ENCODE measurements at places on chromosomes 13 and 19.

DNA sequence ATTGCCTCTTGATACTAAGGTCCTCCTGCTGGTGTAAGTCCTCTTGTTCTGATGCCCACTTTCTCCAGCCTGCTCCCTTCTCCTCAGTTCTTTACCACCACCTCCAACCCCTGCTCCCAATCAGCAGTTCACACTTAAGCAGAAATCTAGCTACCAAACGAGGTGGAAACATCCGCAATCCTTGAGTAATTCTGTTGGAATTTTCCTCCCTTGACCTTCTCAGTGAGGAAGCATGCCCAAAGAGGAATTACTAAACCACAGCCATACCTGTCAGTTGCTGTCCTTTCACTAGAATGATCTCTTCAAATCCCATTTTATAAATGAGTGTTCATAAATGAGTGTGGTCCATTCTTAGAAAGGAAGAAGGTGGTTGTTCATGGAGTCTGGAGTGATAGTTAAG, 289.9 kb downstream of the DACH1 start:
- no peak for DNase-seq

DNA sequence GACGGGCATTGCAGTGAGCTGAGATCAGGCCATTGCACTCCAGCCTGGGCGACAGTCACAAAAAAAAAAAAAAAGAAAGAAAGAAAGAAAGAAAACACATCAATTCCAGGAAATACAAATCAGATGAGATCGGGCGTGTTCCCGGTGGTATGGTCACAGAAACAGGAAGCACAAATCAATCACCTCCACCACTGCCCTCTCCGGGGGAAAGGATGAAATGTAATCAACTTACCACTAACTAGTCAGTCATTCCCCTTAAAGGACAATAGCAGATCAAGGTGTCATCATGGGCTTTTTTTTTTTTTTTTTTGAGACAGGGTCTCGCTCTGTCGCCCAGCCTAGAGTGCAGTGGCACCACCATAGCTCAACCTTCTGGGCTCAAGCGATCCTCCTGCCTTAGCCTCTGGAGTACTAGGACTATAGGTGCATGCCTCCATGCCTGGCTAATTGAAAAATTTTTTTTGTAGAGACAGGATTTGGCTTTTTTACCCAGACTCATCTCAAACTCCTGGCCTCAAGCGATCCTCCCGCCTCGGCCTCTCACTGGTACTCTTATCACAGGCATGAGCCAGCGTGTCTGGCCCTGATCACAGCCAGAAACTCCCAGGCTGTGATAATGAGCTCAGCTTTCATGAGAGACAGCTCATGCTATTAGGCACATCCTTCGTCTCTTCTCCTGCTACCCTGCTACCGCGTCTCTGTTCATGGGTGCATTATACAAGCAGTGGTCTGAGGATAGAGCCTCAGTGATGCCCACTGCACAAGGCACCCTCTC, 6.8 kb upstream of the DPRX start:
- no peak for DNase-seq

DNA sequence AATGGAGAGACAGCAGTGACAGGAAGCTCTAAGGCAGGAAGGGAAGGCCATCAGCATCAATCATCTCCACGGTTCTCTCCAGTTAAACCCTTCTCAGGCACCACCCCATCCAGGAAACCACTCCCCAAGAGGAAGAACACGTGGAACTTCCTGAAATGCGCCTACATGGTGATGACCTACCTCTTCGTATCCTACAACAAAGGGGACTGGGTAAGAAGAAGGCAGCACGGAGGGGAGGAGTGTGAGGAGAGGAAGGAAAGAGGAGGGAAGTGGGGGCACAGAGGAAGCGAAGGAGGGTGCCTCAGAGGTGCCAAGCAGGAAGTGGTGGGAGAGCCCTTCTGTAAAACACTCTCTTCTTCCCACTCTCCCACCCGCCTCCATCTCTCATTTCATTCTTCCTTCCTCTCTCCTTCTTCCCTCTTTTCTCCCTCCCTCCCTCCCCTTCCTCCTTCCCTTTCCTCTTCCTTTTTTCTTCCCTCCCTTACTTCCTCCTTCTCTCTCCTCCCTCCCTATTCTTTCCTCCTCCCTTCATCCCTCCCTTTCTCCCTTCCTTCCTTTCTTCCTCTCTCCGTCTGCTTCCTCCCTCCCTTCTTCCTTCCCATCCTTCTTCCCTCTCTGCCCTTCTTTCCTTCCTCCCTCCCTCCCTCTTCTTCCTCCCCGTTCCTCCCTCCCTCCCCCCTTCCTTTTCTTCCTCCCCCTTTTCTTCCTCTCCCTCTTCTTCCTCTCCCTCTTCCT, 12.6 kb downstream of the ZSCAN5A start:
- DNase-seq, result no peak

DNA sequence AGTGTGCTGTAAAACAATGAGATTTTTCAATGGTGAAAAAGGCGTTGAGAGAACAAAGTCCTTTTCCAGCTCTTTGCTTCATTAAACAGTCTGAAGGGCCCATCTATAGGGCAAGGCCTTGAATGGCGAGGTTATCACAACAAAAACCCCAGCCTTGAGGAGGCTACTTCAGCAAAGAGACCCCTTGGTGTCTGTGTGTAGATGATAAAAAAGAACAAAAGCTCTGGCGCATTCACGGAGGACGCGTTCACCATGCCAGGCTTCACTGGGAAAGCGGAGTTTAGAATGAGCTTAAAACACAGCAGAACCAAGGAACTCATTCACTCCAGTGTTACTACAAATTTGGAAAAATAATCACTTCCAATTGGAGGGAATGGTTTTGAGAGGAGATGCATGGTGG, 530.0 kb upstream of the ARGLU1 start:
- no peak for DNase-seq

- no peak for DNase-seq
Observed at GRCh38 chr13:70370924-70371323, 262.7 kb upstream of the KLHL1 start.

GRCh38 chr19:28703400-28703956, 509.5 kb downstream of the UQCRFS1 start:
- DNase-seq, result no peak

DNA sequence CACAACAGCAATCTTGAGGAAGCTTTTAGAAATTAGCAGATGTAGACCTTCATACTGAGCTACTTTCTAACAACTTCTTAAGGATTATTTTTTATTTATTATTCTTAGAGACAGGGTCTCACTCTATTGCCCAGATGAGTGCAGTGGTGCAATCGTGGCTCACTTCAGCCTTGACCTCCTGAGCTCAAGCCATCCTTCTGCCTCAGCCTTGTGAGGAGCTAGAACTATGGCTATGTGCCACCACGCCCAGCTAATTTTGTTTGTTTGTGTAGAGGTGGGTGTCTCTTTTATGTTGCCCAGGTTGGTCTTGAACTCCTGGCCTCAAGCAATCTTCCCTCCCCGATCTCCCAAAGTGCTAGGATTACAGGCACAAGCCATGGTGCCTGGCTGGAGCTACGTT, 200.6 kb downstream of the TSHZ3 start:
- DNase-seq, result no peak

DNA sequence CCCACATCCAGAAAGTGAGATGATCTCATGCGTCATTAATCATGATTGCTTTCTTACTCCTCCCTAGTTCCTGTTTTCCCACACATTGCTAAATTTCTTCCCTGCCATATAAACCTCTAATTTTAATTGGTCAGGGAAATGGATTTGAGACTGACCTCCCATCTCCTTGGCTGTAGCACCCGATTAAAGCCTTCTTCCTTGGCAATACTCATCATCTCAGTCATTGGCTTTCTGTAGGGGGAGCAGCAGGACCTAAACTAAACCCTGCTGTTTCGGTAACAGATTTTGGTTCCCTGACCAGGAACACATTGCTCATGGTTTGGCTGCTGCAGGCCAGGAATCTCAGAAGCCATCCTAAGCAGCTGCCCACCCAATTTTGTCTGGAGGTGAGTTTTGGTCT, 61.7 kb downstream of the SPRYD7 start:
- DNase-seq, result no peak

GRCh38 chr19:58279042-58279924, 528 bp downstream of the ZNF8 start:
- no peak for DNase-seq

DNA sequence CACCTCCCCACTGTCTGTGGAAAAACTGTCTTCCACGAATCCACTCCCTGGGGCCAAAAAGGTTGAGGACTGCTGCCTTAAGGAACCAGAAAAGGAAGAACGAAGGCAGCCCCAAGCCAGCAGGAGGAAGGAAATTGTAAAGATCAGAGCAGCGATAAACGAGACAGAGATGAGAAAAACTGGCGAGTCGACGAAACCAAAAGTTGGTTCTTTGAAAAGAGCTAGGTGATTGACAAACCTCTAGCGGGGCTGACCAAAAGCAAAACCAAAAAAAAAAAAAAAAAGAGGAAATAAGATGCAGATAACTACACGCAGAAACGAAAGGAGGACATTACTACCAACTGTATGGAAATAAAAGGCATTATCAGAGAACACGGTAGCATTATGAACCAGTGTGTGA, 76.9 kb downstream of the GADD45B start:
- DNase-seq, result no peak

- no peak for DNase-seq
Observed at GRCh38 chr13:99693852-99694611, 192.8 kb downstream of the TM9SF2 start.

- no peak for DNase-seq
Observed at GRCh38 chr13:73000027-73000674, 58.7 kb upstream of the KLF5 start.

GRCh38 chr13:79973533-79973963, 367.4 kb downstream of the SPRY2 start:
- DNase-seq, result no peak

All from T1000 (cell line).